BE2C (cell line): ENCODE measurements at places on chromosomes 11 and 22.

DNA sequence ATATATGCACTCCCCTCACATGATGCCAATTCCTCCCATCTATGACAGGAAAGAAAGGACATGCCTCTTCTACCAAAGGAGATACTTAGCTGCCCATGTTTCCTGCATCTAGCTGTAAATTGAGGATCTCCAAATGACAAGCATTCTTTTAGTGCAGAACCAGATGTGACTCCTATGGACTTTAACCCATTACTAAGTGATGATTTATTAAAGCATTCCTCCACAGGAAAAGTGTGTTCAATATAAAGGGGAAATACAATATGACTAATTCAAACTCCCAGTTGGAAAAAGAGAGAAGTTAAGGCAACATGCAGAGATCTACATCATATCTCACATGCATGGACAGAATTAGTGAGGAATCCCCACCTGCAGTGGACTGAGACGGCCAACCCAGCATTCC lies 221.3 kb downstream of the FAM76B start:
- DNase-seq: no peak

- DNase-seq: no peak
Observed at GRCh38 chr11:125070699-125071254, 7.7 kb downstream of the SLC37A2 start.

GRCh38 chr22:47846206-47846605 lies 1083.8 kb downstream of the TBC1D22A start:
- DNase-seq: no peak

DNA sequence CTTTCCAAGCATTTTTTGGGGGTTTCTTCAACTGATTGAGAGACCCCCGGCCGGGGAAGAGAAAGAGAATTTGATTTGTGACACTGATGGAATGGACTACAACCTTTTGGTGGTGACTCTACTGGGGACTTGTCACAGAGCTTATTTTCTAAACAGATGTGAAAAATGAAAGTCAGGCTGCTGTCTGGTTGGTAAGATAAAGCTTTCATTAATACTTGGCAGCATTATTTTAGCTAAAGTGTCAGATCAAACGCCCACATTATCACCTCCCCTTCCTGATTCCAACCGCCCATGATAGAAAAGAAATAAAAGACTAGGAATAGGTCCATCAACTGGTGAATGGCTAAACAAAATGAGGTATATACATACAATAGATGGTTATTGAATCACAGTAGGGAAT lies 45.6 kb upstream of the EHF start:
- DNase-seq: no peak

DNA sequence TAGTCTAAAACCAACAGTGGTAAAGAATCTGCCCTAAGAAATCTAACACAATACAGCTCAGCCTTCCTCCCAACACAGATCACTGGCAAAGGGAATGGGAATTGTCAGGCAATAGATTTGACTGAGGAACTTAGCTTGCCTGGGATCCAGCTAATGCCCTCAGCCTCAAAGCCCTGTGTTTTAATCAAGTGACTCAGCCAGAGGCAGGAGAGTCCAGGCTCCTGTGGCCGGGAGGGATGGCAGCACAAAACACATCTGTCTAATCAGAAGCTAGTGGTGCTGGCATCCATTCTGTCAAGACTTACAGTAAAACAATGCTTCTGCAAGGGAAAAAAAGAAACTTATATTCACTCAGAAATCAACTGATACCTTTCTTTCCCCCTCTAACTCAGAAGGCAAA lies 5.6 kb downstream of the SYTL2 start:
- DNase-seq: no peak

DNA sequence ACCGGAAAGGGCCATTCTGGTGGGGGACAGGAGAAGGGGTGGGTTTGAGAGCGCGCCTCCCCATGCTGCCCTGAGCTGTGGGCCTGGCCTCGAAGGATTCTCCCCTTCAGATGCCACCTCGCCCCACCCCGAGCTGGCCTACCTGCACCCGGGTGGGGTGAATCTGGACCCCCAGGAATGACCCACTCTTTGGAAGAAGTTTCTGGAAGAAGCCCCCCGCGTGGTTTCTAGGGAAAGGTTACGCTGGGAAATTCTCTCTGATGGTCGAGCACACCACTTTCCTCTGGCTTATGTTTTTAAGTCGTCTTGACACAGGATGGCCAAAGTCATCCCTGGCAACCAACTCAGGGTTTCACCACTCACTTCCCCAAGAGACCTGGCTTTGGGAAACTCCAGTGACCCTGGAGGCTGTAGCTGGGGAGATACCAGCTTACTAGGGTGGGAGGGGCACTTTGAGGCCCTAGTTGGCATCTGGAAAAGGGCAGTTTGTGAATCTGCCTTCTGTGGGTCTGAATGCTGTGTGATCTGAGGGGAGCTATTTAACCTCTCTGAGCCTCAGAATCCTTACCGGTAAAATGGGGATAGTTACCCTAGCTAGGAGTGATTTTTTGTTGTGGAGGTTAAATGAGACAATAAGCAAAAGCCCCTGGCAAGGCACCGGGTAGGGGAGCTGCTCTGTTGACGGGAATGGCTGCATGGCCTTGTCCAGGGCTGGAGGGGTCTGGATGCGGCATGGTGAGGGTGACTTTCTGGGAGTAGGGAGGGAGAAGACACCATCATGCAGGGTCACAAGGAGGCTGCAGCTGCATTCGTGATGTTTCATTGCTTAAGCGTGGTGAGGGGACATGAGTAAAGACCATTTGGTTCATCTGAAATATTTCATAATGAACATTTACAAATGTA lies 45.3 kb upstream of the ACCSL start:
- DNase-seq: no peak

- no peak for DNase-seq
Observed at GRCh38 chr11:110174645-110175310, 81.6 kb downstream of the ZC3H12C start.

GRCh38 chr11:100445231-100445735 lies 241.8 kb upstream of the ARHGAP42 start:
- no peak for DNase-seq

DNA sequence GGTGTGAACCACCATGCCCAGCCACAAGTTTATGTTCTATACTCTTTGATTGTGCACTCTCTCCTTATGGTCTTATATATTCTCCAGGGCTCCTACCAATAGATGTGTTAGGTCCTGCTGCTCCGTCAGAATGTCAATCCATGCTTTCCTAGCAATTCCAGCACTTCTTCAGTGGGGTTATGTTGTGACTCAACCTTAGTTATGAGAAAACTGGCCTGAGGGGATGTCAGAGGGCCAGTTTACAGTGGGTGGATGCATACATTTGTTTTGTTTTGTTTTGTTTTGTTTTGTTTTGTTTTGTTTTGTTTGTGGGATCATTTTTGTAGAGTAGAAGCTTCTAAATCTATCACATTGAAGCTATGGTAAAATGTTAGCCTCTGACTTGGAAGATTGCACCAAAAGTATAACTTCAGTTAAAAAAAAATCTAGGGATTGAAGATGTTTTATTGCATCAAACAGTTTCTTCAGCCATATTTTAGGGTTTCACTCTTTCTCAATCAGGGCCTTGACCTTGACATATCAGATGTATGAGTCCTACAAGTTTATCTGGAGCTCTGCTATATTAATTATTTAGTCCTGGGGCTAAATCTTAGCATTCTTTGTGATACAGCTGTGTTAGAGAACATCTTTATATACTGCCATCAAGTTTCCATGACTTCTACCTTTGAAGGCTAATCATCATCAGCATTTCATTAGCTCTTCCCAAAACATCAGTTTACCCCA lies 191.6 kb upstream of the CNTN5 start:
- DNase-seq: no peak

DNA sequence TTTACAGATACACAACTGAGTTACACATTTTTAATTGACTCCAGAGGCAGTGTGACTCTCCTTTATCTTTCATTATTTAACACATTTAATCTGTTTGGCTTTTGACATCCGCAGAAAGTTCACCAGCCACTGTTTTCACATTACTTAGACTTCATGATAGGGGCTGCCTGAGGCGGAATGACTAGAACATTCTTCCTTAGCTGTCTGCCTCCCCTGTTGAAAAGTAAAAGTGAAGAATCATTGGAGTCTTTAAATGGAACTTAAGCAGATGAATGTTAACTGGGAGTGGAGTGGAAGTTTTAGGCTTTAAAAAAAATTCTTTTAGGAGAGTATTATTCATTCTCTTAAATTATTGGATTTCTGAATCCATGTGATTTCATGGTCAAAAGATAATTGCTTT lies 229.2 kb upstream of the MTNR1B start:
- DNase-seq: no peak

DNA sequence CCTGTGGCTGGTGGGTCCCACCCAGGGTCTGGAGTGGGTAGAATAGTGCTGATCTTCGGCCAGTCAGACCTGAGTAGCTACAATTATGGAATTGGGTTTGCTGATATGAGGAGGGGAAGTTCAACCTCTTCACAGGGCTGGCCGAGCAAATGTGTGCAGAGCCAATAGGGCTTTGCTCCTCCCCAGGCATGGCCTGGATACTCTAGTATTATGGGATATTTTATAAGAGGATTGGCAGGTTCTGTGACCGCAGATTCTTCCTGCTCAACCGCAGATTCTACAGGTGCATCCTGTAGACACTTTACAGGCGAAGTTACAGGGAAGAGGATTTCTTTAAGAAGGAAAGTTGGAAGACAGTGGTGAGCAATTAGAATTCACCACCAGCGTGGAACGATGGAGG lies 44.3 kb downstream of the TBC1D22A start:
- no peak for DNase-seq

- no peak for DNase-seq
Observed at GRCh38 chr11:68194675-68195294, 18.3 kb downstream of the KMT5B start.

DNA sequence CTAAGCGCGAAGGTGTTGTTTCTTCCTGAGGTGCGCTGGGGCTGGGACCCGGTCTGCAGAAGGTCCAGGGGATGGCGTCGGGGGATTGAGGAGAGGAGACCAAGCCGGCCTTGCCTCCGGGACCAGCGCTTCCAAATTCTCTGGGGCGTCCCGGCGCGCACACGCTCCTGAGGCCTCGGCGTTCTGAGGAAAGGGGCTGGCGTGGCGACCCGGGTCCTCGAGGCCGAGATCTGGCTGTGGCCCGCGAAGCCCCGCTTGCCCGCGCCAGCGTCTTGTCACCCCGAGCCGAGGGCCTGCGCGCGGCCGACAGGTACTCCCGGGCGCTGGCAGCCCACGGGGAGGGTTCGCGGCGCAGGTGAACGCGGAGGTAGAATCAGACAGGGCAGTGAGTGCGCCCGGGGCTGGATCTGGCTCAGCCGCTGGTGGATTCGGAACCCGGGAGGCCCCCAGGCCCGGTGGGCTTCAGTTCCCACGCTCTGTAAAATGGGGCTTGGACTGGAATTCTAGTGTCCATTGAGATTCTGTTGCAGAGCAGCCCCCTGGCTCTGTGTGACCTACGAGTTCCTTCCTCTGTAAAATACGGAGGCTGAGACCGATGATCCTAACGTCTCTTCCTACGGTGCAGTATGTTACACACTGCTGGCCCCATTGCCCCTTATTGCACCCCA lies 14.7 kb downstream of the SSH3 start:
- no peak for DNase-seq

DNA sequence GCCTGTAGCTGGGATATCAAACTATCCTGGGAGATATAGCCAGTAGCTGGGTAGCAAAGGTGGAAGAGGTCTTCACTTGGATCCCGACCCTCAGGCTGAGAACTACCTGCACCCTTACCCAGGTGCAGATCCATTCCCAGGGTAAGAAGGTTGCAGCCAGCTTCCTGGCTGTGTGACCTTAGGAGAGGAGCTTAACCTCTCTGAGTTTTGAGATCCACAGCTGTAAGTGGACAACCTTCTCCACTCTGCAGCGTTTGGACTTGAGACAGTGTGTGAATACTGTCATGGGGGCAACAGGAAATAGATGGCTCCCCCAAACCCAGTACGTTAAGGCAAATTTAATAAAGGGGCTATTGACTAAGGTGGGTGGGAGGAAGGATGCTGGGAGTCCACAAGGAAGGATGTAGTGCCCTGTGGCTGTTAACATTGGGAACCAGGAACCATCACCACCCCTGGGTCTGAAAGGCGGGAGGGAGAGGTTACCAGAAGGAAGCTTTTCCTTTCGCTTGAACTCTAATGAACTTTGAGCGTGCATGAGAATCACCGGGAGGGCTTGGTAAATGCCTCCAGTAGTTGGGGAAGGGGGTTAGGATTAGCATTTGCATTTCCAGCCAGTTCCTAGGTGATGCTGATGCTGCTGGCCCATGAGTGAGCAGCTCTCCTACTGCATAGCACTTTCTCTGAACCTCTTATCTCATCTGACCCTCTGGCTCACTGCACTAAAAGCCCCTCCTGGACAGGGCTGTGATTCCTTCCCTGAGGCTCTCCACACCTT lies 24.4 kb downstream of the SGSM1 start:
- no peak for DNase-seq

DNA sequence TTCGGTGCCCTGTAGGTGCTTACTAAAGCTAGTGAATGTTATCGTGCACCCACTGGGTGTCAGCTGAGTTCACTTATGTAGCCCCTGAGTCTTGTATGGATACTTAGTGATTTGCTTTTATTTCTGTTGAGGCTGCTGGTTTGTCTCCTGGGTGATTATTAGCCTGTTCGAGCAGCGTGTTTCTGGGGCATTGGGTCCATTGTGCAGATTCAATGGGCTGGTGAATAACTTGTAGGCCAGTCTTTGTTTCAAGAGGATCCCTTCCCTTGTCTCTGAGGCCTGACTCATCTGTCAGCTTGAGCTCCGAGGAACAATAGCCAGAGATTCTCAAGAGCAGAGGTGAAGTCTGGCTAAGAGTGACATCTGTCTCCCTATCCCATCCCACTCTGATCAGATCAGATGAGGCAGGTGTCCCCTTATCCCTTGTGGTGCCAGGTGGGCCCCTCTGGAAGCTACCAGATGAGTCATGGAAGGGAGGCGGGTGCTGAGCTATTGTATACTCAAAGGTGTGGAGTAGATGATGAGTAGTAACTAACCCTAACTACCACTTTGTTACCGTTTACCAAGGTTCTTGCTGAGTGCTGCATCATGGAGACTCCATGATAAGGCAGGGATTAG lies 3.7 kb downstream of the MIAT start:
- DNase-seq: no peak

DNA sequence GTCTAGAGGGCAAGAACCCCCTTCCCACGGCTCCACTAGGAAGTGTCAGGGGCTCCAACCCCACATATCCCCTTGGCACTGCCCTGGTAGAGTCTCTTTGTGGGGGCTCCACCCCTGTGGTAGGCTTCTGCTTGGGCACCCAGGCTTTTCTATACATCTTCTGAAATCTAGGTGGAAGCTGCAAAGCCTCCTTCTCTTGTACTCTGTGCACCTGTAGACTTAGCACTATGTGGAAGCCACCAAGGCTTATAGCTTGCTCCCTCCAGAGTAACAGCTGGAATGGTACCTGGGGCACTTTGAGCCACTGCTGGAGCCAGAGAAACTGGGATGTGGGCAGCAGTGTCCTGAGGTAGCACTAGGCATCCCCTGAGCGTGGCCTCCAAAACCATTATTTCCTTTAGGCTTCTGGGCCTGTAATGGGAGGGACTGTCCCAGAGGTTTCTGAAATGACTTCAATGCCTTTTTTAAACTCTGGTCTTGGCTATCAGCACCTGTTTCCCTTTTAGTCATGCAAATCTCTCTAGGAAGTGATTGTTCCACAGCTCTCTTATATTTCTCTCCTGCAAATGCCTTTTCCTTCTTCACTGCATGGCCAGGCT lies 68.4 kb downstream of the TRAF6 start:
- DNase-seq: no peak

- DNase-seq: no peak
Observed at GRCh38 chr11:74007691-74008372, 1.1 kb downstream of the UCP3 start.

- no peak for DNase-seq
Observed at GRCh38 chr11:97048481-97048880, 658.7 kb downstream of the JRKL start.
